ENCODE measurements at places on chromosomes 7 and 10.

- no peak overlapping the region for H3K4me3 ChIP-seq
- DNase-seq = no peak
- peaks cover 28% of the 10 kb centered on the region for H3K27me3 ChIP-seq
- H3K36me3 ChIP-seq = no peaks in the 10 kb centered on the region
Measured at GRCh38 chr10:63760034-63760707, 239.0 kb downstream of the REEP3 start.

DNA sequence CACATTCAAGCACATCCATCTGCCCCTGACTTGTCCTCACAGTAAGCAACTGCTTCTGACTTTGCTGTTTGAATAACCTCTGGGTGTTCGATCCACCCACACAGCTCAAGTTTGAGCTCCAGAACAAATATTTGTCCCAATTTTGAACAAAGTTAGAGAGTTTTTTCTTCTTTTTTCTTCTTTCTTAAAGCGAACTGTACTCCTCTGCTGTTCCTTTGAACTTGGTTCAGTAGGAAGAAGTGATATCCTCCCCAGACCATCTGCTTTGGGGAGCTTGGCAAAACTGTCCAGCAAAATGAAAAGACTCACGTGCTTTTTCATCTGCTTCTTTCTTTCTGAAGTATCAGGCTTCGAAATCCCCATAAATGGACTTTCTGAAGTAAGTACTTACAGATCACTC is at the start of gene ITIH2:
TSS of gene ITIH2 (plus strand) at position 177 of the 400 bp plus-strand sequence. CDS start at position 296, 119 bp downstream.
- H3K4me3 ChIP-seq = no peak within 1 kb of the TSS
- H3K27ac ChIP-seq = no peak within 1 kb of the TSS
- H3K27me3 ChIP-seq = peaks cover 23% of the 10 kb centered on the region
- no peak for DNase-seq
- no peaks in the 10 kb centered on the region for H3K4me1 ChIP-seq

DNA sequence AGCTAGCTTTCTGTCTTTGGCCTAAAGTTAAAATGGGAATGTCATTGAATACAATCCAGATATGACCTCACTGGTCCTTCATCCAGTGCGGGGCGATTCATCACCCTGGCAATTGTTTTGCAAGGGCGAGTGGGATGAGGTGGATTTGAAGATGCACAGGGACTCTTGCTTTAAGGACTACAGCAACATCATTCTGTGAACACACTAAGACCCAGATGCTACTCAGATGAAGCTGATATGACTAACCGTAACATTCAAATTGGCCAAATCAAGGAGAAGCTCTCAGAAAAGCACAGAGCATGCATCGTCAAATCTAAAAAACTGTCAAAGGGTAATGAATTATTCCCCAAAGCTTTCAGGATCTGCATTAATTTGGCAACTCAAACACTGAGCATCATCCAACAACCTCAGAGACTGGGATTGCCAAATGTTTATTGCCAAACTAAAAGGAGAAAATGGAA is 12.8 kb downstream of the CPA1 start:
- no peak overlapping the region for H3K27ac ChIP-seq
- H3K36me3 ChIP-seq = peaks cover 6% of the 10 kb centered on the region
- peaks cover 24% of the 10 kb centered on the region for H3K4me1 ChIP-seq

DNA sequence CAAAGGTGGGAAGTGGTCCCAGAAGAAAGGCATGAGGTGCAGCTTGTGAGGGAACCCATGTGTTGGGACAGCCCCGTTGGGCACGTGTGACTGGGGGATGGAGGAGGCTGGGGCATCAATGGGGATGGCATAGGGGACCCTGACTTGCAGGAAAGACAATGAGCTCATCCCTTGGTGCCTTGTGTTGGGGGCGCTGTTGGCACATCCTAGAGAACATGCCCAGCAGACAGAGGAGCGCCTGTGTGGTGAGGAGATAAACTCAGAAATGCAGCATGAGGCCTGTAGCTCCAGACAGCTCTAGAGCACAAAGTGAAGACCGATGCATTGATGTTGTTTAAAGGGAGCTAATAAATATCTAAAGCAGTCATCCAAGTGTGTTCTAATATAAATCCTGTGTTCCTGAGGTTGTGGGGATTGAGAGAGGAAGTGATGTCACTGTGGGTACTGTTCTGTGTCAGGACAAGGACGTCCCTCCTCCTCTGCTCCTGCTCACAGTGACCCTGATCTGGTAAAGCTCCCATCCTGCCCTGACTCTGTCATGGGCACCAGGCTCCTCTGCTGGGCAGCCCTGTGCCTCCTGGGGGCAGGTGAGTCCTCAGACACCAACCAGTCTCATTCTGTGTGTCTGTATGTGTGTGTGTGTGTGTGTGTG is 126.1 kb upstream of the PRSS58 start:
- peak overlapping the region; percentile 65 for H3K4me3 ChIP-seq
- H3K4me1 ChIP-seq = peaks cover 24% of the 10 kb centered on the region
- peak overlapping the region; percentile 72 for H3K27ac ChIP-seq
- DNase-seq = peak; percentile 17

- H3K4me3 ChIP-seq = peak overlapping the region; percentile 94
- H3K27ac ChIP-seq = peak overlapping the region; percentile 93
- peaks cover 2% of the 10 kb centered on the region for H3K27me3 ChIP-seq
- H3K36me3 ChIP-seq = peaks cover 6% of the 10 kb centered on the region
Measured at GRCh38 chr10:87818505-87819288, 671 bp upstream of the ATAD1 start.

GRCh38 chr7:36507475-36508440 is 118.1 kb downstream of the ANLN start:
- no peaks in the 10 kb centered on the region for H3K27me3 ChIP-seq
- H3K4me1 ChIP-seq = no peaks in the 10 kb centered on the region
- peaks cover 6% of the 10 kb centered on the region for H3K36me3 ChIP-seq
- H3K27ac ChIP-seq = no peak overlapping the region
- DNase-seq = no peak
- H3K4me3 ChIP-seq = no peak overlapping the region

- H3K4me1 ChIP-seq = no peaks in the 10 kb centered on the region
- no peak overlapping the region for H3K27ac ChIP-seq
- peak; percentile 13 for DNase-seq
- H3K36me3 ChIP-seq = no peaks in the 10 kb centered on the region
Measured at GRCh38 chr7:435630-436366, 83.8 kb downstream of the PDGFA start.

DNA sequence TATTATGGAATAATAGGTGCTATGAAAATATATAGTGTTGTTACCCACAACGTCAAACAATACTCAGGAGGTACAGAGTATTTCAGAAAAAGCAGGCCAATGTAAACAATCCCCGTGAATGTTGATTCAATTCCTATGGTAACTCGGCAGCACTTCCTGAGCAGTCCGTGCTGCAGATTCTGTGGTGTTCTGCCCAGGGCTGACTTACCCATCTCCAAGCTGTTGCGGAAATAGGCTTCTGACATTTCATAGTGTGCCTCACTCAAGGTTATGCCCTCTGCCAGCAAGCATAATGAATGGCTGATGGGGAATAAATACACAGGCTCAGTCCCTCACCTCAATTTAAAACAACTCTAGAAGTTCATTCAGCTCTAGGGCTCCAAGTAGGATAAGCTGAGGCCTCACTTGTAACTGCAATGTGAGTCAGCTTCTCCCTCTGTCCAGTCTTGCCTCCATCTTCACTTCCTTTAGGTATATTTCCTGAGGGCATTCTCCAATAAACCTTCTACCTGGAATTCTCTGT is 177.6 kb downstream of the GNAI1 start:
- no peak overlapping the region for H3K27ac ChIP-seq
- H3K4me3 ChIP-seq = no peak overlapping the region
- no peaks in the 10 kb centered on the region for H3K27me3 ChIP-seq
- H3K36me3 ChIP-seq = no peaks in the 10 kb centered on the region
- peaks cover 10% of the 10 kb centered on the region for H3K4me1 ChIP-seq
- DNase-seq = no peak
